ENCODE measurements at places on chromosomes 16 and 17.

DNA sequence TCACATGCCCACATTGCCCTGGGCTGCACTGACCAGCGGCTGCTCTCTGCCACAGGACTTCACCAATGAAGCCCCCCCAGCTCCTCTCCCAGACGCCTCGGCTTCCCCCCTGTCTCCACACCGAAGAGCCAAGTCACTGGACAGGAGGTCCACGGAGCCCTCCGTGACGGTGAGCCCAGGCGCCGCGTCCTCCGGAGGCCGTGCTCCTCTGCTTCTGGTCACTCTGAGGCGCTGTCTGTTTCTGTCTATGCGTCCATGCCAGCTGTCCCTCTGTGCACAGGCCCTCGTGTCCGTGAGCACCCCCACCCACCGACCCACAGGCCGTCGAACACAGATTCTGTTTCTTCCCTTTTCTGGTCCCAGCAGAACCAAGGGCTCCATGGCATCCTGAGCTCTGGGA, 62.6 kb downstream of the PLD6 start:
- no peak for DNase-seq

GRCh38 chr17:58193641-58194255, 1.2 kb downstream of the EPX start:
- DNase-seq: no peak

- no peak for DNase-seq
Observed at GRCh38 chr17:83079352-83079747, at the start of gene METRNL. Gene METRNL, plus strand, starts transcription at chr17:83079609. Its CDS starts 207 bp downstream, at chr17:83079816.

DNA sequence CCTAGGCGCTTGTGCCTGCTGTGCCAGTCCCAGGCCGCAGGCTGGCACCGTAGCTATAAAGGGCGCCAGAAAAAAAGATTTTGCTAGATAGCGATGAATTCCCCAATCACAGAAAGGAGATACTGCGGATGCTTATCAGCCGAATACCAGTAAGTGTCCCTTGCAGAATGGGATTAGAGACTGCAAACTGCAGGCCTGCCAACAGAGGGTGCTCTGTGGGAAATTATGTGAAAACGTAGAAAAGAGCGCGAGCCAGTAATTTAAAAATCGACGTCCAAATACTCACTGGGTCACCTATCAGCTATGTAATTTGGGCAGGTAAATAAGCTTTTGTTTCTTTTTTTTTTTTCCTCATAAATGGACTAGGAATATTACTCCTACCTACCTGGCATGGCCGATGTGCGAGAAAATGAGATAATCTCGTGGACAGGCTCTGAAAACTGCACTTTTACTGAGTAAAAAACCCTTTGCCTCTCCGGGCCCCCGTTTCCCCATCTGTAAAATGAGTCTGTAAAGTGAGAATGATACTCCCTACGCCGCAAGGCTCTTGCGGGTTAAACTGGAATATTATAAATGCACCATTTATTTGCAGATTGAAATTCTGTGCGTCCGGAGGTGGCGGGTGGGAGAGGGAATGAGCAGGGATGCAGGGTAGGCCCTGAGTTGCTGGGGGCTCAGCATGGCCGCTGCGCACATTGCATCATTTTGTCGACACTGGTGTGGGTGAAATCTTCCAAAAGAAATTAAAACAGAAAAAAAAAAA, 1.2 kb upstream of the COG1 start:
- DNase-seq: peak; percentile 35

DNA sequence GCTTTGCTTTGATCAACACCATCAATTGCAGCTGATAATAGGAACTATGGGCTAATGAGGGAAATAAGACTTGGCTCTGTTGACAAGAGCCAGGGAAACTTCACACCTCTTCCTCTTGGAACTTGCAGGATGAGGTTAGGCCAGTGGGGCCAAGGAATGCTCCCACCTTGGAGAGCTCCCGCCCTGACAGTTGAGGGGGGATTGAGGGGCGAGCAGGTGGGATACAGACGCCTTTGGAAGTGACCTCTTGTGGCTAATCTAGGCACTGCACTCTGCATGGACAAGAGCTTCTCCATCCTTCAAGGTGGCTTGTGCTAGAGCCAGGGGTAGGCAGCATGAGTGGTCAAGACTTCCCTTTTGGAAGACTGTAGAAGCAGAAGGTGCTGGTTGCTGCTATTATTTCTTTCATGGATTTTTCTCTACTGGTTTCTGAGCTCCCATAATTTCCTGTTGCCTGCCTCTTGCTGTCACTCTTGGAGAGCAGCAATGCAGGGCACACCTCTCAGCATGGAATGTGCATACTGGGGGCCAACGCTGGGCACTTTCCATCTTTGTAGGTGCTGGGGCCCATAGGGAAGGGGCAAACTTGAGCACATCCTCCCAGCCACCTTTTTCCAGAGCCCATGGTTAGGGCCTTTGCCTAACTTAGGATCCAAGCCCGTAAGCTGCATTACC, 2.3 kb upstream of the PHF12 start:
- no peak for DNase-seq

DNA sequence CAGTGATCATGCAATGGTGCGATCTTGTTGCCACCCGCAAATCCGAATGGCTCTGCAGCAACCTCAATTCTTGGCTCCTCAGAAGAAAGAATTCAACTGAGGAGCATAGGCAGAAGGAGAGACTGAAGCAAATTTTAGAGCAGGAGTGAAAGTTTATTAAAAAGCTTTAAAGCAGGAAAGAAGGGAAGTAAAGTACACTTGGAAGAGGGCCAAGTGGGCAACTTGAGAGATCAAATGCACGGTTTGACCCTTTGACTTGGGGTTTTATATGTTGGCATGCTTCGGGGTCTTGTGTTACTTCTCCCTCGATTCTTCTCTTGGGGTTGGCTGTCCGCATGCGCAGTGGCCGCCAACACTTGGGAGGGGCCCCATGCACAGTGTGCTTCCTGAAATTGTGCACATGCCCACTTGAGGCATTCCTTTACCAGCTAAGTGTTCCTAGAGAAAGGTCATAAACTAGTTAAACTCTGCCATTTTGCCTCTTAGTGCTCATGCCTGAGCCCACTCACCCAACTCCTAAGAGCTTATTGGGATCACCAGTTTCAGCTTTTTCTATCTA, 36.7 kb downstream of the ZNRF1 start:
- DNase-seq: no peak

DNA sequence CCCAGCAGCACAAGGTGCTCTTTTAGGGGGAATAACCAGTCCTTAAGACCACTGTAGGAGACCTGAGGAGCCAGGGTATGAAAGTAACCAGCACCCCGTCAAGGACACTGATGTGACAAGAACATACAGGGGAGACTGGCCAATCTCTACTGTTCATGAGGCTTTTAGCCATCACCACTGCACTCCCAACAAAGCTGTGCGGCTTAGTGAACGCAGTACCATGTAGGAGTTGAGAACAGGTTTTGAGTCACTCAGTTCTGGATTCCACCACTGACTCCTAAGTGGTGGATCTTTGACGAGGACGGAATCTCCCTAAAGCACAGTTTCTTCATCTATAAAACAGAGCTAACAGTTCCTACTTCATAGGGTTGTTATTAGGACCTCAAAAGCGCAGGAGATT, 26.8 kb downstream of the COG4 start:
- no peak for DNase-seq

DNA sequence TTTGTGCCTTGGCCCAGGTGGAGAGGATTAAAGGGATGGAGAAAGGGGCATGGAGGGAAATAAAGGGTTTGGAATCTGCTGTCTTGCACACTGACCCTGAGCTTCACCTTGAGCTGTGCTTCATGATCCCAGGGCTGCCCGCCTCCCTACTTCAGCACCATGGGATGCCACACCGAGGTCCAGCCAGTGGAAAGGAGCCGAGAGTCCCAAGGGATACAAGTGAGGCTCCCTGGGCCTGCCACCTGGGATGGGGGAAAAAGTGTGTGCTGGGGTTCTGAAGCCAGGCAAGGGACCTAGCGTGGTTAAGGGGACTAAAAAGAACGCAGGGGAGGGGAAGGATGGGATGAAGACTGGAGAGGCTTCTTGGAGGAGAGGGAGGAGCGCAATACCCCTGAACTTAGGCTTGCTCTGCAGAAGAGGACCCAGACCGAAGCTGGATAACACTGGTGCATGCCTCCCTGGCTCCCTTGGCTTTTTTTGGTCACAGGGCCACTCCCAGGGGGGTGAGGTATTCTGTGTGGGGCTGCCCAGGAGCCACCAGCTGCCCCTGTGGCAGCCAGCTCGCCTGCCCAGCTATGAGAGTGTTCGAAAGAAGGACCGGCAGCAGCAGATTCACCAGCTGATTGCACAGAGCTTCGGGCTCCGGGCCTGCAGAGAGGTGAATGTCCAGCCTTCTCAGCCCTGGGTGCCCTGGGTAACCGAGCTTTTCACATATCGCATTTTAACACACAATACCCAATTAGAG, 7.2 kb downstream of the MRPL27 start:
- DNase-seq: no peak

DNA sequence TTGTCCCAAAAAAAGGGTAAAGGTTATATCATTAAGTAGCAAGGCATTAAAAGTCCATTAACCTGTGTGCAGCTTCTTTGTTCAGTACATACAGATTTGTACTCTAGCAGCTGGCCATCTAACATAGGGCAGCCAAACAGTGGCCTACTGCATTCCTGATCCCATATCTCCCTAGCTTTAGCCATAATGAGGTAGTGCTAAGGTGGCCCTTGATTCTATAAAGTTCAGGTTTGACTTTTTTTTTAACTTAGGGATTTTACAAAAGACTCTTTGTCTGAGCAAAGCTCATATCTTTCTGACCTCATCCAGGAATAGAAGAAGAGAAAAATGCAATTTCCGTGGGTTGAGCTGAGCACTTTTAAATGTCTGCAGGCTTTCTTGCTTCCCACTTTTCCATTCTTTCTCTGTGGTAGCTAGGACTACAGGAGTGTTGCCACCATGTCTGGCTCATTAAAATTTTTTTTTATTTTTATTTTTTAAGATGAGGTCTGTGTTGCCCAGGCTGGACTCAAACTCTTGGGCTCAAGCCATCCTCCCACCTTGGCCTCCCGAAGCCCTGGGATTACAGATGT, 19.5 kb upstream of the CDC6 start:
- no peak for DNase-seq

DNA sequence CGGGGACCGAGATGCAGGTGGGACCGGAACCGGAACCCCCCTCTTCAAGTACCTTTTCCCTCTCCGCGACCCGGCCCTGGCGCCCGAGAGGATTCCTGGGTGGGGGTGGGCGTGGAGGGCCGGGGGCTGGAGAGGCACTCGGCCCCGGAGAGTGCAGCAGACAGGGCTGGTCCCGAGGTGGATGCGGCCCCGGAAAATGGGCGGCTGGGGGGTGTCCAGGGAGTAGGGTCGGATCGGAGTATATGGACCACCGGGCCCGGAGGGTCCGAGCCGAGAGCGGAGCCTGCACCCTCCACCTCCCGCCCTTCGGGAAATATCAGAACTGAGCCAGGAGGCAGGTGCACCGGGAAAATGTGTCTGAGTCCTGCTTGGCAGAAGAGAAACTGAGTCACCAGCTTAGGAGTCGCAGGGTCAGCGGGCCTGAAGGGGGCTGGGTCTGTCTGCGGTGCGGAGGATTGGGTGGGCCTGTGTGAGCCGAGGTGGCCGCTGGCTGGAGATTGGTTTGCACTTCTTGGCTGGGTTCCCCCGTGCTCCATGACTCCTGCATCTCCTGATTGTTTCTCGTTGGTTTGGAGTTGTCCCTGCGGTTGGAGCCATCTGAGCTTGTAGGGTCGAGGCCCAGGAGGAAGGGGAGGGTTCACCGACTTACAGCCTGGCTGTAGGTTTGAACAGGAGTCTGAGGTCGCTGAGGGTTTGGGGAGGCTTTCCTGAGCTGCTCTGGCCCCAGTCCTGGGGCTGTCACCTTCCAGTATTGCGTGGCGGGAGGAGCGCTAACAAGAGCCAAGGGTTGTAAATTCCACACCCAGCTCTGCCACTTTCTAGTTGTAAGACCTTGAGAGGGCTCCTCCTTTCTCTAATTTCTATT, 518 bp downstream of the SH2B1 start:
- DNase-seq: no peak

DNA sequence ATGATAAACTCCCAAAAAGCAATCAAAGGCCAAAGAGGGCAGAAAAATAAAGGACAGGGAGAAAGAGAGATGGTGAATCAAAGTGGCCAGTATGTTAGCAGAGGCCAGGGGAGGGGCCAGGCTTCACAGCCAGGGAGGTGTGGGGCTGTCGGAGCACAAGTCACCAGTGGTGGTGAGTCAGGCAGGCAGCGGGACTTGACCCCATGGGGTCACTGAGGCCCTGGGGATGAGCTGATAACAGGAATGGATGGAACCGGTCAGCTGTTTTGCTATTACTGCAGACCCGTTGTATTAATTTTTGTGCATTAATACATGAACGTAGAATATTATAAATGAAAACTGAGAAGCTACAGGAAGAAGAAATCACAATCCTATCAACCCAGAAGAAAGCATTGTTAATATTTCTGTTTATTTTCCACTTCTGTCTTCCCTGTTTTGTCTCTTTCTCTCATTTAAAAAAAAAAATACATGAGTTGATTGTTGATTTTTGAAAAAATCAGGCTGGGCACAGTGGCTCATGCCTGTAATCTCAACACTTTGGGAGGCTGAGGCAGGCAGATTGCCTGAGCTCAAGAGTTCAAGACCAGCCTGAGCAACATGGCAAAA, 106.9 kb downstream of the SOCS1 start:
- no peak for DNase-seq

GRCh38 chr17:81607431-81607830, 29.5 kb downstream of the NPLOC4 start:
- no peak for DNase-seq

DNA sequence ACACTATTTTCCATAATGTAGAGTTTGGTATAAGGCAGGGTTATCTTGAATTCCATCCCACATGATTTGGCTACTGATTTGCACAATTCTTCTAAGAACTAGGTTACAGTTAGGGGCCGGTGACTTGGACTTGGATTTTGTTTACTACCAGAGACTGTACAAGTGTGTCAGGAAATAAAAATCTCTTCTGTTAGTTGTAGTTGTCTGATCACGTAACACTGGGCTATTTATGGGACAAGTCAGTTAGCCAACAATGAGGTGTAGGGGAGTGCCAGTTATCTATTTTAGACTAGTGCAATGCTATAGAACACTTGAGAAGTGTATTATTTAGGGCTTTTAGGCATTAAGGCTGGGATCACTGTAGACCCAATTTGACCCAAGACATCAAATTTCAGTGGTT, 39.7 kb upstream of the GHDC start:
- no peak for DNase-seq

- DNase-seq: no peak
Observed at GRCh38 chr17:66487121-66487520, 184.7 kb downstream of the PRKCA start.

DNA sequence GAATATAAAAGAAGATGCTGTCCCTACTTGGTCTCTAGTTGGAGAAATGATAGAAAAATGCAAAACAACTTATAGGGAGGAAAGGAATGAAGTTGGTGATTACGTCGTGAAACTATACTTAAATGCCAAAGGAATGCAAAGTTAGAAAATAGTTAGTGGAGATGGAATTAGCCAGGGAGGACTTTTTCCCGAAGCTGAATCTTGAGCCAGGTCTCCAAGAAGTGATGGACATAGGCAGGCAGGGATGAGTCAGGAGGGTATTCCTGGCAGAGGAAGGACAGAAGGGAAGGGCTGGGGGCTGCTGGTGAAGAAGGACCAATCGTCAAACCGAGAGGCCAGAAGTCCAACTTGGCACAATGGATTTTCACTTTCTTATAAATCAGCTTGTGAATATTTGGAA, 1.8 kb downstream of the SNTB2 start:
- no peak for DNase-seq

All from non-pigmented ciliary epithelial cell (primary cell).